CD8-positive, alpha-beta T cell (primary cell): ENCODE measurements at places on chromosomes 1 and 21. TPM values are rescaled to one million over a fixed set of nuclear protein-coding genes. Genes with fewer than 3 reads are reported as not detected.

DNA sequence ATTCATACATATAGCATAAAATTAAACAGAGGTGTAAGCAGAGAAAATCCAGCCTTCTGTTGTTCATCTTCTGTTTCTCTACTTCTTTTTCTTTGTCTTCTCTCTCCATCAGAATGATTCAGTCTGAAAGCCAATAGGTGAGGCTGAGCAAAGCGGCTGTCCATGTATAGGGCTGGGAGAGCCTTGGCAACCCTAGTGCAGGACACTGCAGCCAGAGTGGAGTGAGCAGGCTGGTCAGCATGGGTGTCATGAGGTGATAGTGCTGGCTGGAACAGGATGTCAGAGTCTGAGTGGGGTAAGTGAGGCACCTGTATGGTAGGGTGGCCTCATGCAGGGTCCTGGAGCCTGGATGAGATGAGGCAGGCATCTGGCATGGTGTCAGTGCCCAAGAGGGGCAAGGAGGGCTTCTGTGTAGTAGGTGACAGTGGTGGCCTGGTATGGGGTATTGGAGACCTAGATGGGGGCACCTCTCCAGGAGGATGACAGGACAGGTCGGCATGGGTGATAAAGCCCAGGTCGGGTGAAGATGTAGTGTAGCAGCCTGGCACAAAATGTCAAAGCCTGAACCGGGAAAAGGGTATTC, 45.5 kb upstream of the GTF2B start:
- peak; percentile 3 for DNase-seq

DNA sequence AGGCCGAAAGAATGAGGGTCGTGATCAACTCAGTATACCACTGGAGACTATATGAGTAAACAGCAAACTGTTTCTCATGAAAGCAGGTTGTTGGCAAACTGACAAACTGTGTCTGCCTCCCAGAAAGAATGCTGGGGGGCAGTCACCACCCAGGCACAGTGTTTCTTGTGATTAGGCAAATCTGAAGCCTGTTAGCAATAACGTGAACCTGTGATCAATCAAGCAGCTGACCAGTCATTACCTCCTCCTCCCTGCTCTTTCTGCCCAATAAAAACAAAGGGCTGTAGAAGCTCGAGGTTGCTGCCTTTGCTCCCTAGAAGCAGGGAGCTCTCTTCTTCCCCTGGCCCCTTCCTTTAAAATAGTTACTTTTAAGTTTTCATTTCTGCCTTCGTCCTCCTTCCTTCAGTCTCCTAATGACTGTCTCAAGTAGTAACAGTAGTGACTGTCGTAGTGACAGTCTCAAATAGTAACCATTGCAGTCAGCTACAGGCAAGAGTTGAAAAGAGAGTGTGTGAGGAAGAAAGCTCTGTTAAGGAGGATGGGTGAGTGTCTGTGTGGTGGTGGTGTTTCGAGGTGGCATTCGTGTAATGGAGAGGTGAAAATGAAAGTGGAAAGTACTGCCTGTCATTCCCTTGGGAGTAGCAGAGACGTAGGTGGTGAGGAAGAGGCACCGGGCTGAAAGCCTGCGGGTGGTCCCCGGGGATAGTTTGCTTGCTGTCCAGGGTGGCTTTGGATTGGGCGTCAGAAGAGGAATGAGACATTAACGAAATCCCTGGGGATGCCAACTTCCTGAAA, 14.5 kb downstream of the HHAT start:
- DNase-seq, result no peak

GRCh38 chr1:172340520-172340919, 80.0 kb upstream of the C1orf105 start:
- no peak for DNase-seq

DNA sequence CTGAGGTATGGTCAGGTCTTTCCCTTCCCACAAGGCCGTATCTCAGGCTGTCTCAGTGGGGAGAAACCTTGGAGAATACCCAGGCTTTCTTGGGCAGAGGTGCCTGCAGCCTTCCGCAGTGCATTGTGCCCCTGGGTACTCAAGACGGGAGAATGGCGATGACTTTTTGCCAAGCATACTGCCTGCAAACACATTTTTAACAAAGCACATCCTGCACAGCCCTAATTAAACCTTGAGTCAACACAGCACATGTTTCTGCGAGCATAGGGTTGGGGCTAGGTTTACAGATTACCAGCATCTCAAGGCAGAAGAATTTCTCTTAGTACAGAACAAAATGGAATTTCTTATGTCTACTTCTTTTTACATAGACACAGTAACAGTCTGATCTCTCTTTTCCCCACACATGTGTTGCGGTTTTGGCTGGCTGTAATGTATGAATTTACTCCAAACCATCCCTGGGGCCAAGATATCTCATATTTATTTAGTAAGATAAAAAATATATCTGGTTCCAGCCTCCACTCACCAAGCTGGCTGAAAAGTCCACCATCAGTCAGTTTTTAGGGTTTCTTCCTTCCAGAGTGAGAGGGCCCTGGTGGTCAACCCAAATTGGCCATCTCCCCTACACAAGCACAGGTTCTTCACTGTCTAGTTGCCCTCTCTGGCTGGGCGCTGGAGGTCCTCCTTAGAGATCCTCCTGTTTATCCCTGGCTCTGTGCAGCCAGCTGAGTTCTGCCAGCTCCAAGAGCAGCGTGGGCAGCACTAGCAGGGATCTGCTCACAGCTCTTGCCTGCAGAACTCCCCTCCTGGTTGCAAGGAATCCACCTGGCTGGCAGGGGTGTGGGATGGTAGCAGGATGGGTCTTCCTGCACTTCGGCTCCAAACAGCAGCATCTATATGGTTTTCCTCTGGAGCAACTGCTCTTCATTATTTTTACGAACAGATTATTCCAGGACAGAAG, 2.6 kb downstream of the FAAH start:
- no peak for DNase-seq

SPRR5 gene
- not detected for total RNA-seq

MYBPH gene
- total RNA-seq, result not detected

- no peak for DNase-seq
Measured at GRCh38 chr1:173403996-173404395, 73.1 kb upstream of the PRDX6 start.

ECM1 gene
- not detected for total RNA-seq

GRCh38 chr21:37461479-37461878, 94.9 kb downstream of the DYRK1A start:
- DNase-seq, result no peak

- DNase-seq, result no peak
Measured at GRCh38 chr1:183209533-183210158, 23.6 kb downstream of the LAMC2 start.

DNA sequence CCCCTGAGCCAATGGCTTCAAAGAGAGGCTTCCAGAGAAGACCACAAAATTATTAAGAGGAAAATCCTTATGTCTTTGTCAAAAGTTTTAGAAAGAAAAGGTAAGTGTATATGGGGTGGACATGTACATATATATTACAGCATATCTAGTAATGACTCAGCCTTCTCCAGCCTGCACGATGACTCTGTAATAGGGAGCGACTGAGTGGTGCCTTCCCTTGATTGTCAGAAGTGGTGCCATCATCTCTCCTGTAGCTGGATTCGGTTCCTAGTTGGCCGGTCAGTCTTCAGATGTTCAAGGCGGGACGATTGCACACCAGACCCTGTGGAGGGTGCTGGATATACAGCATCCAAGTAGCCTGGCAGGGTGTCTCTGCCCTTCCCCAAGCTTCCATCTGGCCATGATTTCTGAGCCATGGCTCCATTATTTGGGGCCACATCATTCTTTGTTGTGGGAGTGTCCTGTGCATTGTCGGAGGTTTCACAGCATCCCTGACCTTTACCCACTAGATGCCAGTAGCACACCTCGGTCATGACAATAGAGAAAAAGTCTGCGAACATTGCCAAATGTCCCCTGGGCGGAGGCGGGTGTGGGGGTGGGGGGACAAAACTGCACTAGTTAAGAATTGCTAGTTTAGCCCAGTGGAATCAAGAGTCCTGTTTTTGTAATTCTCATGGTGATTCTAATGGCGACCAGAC, 206.2 kb upstream of the KAZN start:
- no peak for DNase-seq
